Activated CD8-positive, alpha-beta T cell treated with anti-CD3 and anti-CD28 coated beads for 36 hours (primary cell): ENCODE measurements at places on chromosomes 4 and X.
A peak's percentile ranks its signal among the peaks of the same experiment; 100 is the strongest.

DNA sequence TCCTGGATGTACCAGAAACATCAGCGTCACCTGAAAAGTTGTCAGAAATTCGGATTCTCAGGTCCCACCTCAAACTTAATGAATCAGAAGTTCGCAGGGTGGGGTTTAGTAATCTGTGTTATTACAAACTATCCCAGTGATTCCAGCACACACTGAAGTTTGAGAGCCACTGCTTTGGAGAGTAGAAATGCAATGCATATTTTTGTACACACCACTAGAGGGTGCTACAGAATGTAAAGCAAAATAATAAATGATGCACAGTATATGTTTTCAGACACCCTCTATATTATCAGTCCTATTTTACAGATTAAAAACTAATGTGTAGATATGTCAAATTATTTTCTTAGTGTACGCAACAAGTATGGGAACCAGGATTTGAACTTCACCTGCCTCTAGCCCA is 2.4 kb upstream of the MORF4L2 start:
- DNase-seq: no peak

DNA sequence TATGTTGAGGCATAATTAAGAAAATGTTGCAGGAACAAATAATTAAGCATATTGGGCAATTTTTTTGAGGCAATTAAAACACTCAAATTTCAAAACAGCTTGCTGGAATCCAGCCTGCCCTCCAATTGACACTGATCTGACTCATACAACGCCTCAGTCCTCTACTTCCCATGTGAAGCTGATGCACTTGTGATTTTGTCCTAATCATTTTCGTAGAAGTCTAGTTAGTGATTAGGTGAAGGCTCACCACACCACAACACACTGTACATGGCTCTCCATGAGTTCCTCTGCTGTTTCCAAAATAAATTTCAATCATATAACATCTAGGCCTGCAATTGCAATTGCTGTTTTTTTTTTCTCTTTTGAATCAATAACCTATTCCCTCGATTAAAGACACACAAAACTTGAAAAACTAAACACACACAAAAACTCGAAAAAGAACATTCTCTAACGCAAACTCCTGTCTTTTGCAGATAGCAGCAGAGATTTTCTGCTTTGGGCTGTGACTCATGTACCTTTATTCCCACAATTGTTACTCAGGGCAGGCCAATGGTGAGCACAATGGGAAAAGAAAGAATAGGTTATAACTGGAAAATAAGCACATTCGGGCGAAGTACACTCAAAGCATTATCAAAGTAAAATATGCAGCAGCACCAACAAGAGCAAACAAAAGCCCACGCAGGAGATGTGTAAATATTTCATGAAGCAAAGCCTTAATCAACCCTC is 1.7 kb downstream of the GPRIN3 start:
- peak; percentile 51 for DNase-seq

DNA sequence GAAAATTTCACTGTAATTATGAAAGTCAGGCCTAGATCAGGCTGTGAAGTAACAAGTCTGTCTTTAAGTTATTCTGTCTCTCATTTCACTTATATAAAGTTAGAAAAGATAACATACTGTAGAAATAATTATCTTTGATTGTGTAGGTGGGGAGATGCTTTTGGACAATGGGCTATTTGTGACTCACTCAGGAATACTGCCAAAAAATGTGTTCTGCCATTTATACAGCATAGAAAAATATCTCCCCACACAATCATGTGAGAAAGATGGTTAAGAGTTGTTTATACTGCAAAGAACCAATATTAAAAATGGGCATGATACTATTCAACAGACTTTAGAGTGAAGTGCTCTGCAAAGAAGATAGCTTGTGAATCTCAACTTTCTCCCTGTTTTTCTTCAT is 95.0 kb upstream of the GABRA2 start:
- DNase-seq: no peak

GRCh38 chrX:50905334-50905733 is 5.2 kb upstream of the BMP15 start:
- peak; percentile 5 for DNase-seq

- no peak for DNase-seq
Measured at GRCh38 chr4:113593400-113594230, 167.9 kb downstream of the CAMK2D start.

DNA sequence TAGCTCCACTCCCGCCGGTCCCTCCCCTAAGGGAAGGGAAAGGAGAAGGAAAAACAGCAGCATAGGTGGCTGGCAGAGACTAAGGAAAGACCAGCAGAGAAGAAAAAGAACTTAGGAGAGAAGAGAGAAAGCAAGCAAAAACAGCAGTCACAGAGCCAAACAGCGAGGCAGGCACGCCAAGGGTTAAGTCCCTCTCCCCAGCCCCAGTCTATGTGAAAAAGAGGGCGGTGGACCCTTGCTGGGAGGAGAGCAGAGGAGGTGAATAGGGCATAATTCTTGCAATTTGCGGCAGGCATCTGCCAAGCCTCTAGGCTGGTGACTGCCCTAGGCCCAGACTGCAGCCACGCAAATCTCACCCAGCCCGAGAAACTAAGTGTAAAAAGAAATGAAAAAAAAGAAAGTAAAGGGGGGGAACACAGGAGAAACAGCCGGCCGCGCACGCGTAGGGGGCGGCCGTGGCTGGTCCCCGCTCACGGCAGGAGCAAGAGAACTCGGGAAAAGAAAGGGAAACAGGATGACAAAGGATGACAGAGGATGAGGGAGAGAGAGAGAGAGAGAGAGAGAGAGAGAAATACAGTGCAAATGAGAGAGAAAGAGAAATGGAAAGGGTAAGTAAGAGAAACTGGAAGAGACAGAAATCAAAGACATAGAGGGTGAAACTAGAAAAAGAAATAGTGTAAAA is 48.6 kb downstream of the MAGEA9 start:
- DNase-seq: peak; percentile 55

- DNase-seq: no peak
Measured at GRCh38 chr4:40401096-40401495, 66.0 kb downstream of the CHRNA9 start.

DNA sequence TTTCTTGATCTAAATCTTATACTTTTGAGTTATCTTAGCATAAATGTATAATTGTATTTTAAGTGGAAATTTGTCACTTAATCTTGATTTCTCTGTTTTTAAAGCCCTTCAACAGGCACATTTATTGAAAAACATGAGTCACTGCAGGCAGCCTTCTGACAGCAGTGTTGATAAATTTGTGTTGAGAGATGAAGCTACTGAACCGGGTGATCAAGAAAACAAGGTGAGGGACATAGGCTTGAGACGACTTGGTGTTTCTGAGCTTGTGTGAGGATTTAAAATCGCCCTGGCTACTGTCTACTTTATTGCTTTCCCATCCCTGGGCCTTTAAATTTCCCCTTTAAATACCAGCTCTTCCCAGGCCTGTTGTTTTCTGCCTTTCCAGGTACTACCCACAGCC is 55.7 kb downstream of the HTT start:
- DNase-seq: no peak

- no peak for DNase-seq
Measured at GRCh38 chrX:144791298-144791697, 456.0 kb upstream of the SPANXN1 start.

DNA sequence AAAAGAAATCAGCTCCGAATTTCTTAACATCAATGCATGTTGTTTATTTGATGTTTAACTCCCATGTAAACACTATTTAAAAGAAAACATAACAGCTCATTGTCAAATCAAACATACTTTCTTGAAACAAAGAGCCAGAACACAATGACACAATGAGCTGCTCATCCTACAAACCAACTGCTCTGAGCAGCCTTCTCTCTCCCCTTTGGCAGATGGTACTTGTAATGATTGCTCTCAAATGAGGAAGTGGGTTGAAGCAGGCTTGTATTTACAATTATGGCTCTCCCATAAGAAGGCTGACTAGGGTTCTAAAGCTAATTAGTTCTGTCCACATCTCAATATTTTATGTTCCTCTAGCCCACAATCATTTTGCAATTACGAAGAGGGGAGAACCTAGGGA is 637.8 kb upstream of the ADGRL3 start:
- DNase-seq: no peak

DNA sequence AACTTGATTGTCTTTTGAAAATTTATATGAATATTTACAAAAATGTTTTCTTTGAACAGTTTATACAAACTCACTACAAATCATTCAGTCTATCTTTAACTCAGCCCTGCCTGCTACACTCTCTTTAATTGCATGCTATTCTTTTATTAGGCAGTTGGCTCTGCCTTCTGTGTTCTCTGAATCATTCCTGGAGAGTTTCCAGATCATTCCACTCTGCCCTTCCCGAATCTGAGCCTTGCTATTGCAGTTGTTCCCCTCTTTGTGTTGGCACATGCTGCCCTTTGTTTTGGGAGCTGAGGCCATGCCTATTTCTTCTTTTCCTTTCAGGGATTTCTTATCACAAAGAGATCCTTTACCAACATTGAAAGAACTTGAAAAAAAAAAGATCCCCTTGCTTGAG is 8.7 kb upstream of the TECRL start:
- DNase-seq: no peak

- peak; percentile 14 for DNase-seq
Measured at GRCh38 chr4:110970642-110971041, 347.8 kb upstream of the PITX2 start.

GRCh38 chrX:37767430-37767829 is 12.4 kb upstream of the CYBB start:
- no peak for DNase-seq

DNA sequence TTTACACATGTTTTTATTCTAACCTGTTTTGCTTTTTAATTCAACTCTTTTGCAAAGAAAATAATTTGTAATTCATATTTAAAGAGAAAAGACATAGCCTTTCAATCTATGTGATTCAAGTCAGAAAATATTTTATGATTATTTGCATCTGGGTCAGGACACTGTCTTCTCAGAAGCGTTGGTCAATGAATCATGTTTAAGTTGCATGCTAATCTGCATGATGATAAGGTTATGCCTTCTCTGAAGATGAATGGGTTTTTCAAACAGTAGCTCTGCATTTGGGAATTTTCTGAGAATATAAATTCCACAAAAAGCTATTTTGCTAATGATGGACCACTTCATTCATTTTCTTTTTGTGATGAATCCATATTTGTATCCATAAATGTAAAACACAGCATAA is 282.5 kb downstream of the TMA16 start:
- no peak for DNase-seq

DNA sequence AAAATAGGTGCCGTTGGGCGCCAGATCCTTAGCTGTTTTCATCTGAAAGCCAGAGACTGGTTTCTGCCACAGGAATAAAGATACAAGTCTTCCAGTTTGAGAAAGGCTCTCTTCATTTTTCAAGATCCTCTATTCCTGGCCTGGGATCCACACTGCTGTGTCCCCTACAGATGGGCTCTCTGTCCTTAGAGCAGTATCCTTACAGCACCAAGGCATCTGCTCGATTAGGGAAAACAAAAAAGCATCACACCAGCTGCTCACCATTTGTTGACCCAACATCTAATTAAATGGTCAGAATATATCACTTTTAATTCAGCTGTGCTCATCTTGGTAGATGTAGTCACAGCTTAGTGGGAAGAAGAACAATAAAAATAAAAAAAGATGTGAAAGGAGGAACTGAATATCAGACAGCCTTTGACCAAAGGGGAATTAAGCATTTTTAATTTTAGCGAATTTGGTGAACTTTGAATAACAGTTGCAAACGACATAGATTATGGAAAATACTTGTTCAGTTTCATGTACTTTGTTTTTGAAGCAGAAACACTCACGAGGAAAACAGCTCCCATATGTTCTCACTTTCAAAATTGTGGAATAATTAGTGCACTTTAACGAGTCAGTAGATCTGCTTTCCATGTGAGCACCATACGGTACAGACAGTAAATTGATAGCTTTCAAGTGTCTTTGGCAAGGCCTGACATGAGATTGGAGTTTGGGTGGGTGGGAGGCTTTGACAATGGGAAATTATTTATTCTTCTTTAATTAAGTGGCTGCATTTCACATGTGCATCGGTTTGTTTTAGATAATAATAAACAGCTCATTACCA is 148.4 kb upstream of the CLNK start:
- no peak for DNase-seq

GRCh38 chrX:106726485-106727437 is at the start of gene RNF128:
Gene RNF128, plus strand, starts transcription at chrX:106726701. Its CDS starts 213 bp downstream, at chrX:106726914.
- peak; percentile 8 for DNase-seq

DNA sequence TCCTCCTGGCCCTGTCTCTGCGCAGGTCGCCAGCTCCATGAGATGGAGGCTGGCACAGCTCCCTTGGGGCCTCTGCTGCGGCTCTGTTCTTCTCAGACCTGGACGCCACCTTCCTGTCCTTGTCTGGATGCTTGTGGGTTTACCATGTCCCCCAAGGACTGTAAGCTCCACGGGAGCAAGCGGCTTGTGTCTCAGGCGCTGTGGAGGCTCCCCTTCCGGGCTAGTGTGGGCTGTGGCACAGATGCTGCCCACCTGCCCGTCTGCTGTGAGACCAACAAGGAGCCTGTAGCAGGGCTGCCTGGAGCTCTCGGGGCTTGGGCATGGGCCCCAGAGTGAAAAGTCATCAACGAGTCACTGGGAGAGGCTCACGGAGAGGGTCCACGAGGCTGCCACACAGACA is 25.2 kb downstream of the NAT8L start:
- DNase-seq: no peak

DNA sequence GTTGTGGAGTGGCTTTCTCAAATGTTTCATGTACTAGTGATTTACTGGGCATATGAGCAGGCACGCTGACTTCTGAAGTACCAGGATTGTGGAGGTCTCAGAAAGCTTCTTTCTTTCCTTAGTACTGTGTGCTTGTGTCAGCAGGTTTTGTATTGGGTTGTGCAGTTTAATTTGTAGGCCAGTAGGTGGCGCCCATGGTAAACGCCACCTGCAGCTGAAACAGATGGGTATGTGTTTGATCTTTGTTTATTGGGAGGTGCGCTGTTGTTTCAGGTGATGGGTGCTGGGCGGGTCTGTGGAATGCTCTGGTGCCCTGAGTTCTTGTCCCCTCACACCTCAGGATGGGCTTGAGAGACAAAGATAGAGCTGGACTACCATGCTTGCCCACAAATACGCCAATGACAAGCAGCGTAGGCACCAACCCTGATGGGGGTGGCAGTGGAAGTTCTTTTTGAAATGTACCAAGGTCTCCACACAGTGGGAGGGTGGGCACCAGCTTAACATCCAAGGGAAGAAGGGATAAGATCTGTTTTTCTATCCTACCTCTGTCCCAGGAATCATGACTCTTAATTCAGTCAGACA is 141.5 kb downstream of the RPS6KA6 start:
- DNase-seq: peak; percentile 5

DNA sequence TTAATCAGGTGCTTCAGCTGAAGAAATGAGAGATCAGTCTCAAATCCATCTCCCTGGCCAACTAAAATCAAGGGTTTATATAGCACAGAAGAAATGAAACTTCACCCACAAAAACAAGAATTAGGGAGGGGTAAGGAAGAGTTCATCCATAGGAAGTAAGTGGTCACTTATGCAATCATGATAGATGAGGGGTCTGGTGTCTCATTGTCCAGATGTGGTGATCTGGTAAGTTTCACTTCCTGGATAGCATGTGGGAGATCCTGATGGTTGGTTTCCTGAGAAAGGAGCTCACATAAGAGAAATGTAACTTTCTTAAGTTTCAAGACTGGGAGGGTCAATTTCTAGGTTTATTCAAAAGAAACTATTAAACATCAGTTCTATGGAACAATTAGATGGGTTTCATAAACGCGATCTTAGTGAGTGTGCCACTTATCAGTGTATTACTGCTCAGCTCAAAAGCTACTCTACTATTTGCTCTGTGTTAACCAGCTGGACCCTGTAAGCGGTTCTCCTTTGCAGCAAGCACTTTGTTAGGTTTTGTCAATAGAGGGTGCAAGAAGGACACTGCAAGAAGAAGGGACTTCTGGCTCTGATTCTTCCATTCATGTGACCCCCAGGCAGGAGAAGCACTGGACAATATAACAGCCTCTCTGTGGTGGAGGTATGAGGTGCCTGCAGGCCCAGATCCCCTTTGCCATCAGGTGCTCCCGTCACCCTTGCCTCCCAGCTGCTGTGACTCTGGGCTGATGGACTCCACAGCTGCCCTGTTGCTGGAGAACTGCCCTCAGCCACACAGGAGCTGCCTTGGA is 35.4 kb upstream of the HPSE start:
- no peak for DNase-seq
